DMS153 (cell line): ENCODE measurements at places on chromosomes 3 and 15.

DNA sequence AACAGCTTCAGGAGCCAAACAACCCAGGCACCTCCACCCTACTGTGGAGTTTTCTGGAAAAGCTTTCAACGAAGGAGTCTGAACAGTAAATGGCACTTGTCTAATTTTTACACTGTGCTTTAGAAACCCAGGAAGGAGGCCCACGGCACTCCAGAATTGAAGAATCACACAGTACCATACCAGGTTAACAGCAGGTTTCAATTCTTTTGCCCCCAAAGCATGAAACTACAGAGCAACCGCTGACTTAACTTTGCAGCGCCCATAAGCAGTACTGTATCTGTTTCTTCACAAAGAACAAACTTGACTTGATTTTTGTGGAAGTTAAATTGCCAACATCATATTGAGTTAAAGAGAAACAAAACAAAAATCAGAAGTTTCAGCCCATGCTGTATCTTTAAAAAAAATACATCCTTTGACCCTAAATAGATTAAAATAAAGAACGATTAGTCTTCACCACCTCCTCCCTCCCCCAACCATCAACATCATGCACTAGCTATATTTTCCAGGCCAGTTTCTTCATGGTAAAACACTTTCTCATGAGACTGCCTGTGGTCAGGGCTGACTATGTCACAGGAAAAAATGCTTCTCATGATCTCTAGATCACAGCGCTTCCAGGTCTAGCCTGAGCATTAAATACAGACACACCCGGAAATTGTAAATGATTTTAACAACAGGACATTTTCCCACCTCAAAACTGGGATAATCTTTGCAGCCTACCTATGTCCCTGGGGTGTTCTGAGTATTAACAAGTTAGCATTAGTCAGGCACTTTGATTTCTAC lies 456.3 kb downstream of the FOXP1 start:
- DNase-seq, result no peak

DNA sequence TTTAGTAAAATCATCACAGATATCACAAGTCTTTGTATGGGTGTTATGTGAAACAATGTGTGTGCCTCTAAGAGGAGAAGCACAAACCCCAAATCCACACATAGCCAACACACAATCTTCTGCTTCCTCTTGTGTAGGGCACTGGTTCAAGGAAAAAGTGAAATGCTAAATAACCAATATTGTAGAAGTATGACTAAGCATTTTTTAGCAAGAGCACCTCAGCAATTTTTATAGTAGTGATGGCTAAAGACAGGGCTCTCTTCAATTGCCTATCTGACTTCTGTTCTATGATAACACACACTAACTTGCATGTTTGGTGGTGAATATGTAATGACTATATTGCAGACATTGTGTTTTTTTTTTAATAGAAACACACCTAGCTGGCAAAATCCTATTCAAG lies 997.9 kb upstream of the ALCAM start:
- DNase-seq, result no peak

- no peak for DNase-seq
These were observed 18.6 kb upstream of the AADAC start for GRCh38 chr3:151795276-151795675.

- no peak for DNase-seq
These were observed 179.4 kb downstream of the ABHD5 start for GRCh38 chr3:43870120-43870519.

DNA sequence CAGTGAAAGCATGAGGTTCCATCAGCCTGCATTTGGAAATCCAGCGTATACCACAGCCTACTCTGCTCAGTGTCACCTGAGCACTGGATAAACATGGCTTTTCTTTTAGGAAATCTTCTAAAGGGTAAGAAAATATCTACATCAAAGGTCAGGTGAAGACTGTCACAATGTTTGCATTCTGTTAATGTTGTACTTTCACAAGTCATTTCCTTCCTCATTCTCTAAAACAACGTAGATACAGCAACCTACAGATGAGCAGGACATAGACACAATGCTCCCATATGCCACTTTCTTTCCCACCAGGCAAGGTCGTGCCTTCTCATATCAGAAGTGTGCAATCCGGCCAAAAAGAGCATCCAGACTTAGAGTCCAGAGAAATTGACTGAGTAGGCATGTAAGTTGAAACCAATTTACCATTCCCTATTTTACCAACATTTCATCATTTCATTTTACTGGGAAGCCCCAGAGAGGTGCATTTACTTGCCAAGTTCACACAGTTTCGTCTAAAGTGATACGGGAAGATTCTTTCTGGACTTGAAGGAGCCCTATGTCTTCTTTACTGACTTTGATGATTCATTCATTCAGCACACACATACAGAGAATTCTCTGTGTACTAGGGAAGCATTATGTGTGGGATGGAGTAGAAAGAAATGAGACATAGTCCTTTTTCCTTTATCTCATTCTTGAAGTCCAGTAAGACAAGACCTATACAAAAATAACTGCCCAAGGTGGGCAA lies 30.6 kb upstream of the LPP start:
- DNase-seq, result no peak
